ENCODE measurements at places on chromosomes 7 and 10.

- no peak for DNase-seq
Observed at GRCh38 chr7:109996927-109997326, 1094.0 kb upstream of the LRRN3 start.

GRCh38 chr10:50335397-50335796, 84.1 kb upstream of the ASAH2 start:
- no peak for DNase-seq

- no peak for DNase-seq
Observed at GRCh38 chr7:50863053-50863452, 80.4 kb upstream of the GRB10 start.

GRCh38 chr10:74335501-74335900, 184.5 kb downstream of the ADK start:
- DNase-seq = no peak

DNA sequence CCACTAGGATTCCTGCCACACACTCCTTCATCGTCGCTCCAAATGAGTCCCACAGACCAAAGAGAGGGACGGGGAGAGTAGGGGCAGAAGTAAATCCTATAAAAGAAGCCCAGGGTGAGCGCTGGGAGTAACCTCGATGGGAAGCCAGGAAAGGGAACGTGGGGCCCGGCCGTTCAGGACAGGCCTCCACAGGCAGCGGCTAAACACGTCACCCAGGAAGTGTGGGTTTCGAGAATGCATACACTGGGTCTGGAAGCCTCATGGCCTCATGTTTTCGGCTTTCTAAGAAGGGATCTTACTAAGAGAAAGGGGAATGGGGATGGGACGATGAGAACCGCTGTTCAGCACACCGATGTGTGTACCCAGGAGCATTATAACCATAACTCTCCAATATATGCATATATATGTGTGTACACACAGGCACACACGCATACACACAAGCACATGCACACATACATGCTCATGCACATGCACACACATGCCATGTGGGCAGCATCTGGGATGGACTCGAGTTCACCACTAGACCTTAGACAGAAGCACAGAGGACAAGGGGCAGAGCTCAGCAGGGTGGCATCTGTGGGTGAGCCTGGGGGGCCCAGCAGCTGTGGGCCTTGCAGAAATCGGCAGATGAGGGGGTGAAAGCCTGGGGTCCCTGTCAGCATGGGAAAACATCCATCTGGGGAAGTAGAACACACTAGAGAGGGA, 14.8 kb upstream of the CNPY1 start:
- no peak for DNase-seq

Data from iris pigment epithelial cell (primary cell).